ENCODE measurements at places on chromosomes 1 and 21. TPM values are rescaled to one million over a fixed set of nuclear protein-coding genes. Genes with fewer than 3 reads are reported as not detected.

DNA sequence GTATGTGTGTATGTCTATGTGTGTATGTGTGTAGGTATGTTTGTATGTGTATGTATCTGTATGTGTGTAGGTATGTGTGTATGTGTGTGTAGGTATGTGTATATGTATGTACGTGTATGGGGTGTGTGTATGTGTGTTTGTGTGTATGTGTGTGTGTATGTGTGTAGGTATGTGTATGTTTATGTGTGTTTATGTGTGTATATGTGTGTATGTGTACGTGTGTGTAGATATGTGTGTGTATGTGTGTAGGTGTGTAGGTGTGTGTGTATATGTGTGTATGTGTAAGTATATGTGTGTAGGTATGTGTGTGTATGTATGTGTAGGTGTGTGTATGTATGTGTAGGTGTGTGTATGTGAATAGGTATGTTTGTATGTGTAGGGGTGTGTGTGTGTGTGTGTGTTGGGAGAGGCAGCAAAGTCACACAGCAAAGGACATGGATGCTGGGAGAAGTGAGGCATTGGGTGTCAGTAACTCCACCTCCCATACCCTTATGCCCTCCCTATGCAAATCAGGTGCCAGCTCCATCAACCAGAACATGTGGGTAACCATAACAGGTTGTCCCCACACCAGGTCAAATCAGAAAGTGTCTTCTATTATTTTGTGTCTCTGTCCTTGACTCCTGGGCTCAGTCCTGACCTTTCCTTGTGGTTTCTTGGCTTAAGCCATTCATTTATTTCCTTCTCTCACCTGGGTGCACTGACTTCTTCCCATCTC is 15.0 kb upstream of the KCNAB2 start:
- no peak for DNase-seq
- H3K27me3 ChIP-seq: no peaks in the 10 kb centered on the region
- no peaks in the 10 kb centered on the region for H3K4me1 ChIP-seq

DNA sequence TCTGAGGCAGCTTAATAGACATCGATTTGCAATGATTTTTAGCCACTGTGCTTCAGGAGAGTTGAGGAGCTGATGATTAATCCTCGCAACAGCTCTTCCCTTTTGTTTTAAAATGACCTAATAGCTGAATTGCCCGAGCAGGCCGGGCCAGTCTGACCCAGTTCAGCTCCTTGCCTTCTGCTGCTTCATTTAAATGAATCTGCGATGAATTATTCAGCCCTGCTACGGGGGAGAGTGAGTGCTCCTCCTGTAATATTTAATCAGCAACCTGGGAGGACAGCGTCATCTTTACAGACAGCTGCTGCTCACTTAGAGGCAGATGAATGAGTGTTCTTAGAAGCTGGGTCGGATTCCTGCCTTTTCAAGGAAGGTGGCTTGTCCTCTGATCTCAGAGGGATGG is 325.1 kb downstream of the CAMTA1 start:
- H3K36me3 ChIP-seq: no peaks in the 10 kb centered on the region
- H3K27me3 ChIP-seq: no peaks in the 10 kb centered on the region
- no peak overlapping the region for H3K4me3 ChIP-seq
- H3K4me1 ChIP-seq: no peaks in the 10 kb centered on the region
- no peak overlapping the region for H3K27ac ChIP-seq
- DNase-seq: no peak

GRCh38 chr1:228463559-228464455 is 23.4 kb upstream of the RNF187 start:
- peak overlapping the region; percentile 68 for H3K4me3 ChIP-seq
- DNase-seq: peak; percentile 74
- H3K27ac ChIP-seq: peak overlapping the region; percentile 69
- H3K27me3 ChIP-seq: no peaks in the 10 kb centered on the region
- H3K36me3 ChIP-seq: no peaks in the 10 kb centered on the region

GRCh38 chr1:9849691-9850441 is 26.1 kb upstream of the CLSTN1 start:
- no peak for DNase-seq
- H3K27me3 ChIP-seq: no peaks in the 10 kb centered on the region
- no peaks in the 10 kb centered on the region for H3K4me1 ChIP-seq
- H3K27ac ChIP-seq: no peak overlapping the region
- peaks cover 11% of the 10 kb centered on the region for H3K36me3 ChIP-seq

- H3K36me3 ChIP-seq: no peaks in the 10 kb centered on the region
- H3K4me3 ChIP-seq: no peak overlapping the region
Measured at GRCh38 chr1:41722184-41722583, 196.5 kb downstream of the HIVEP3 start.

GRCh38 chr1:48469616-48470480 is 2.2 kb downstream of the SPATA6 start:
- peak overlapping the region; percentile 23 for H3K27ac ChIP-seq
- H3K4me3 ChIP-seq: peak overlapping the region; percentile 1
- DNase-seq: no peak

Gene LCE1D
- polyA plus RNA-seq: not detected

Gene ADGRL4
- polyA plus RNA-seq: 0.24 TPM

Gene HPDL
- polyA plus RNA-seq: 0.19 TPM

GRCh38 chr21:44420416-44421205 is 34.7 kb upstream of the LRRC3 start:
- no peak overlapping the region for H3K27ac ChIP-seq
- H3K27me3 ChIP-seq: no peaks in the 10 kb centered on the region
- H3K36me3 ChIP-seq: no peaks in the 10 kb centered on the region
- peaks cover under 1% of the 10 kb centered on the region for H3K4me1 ChIP-seq

DNA sequence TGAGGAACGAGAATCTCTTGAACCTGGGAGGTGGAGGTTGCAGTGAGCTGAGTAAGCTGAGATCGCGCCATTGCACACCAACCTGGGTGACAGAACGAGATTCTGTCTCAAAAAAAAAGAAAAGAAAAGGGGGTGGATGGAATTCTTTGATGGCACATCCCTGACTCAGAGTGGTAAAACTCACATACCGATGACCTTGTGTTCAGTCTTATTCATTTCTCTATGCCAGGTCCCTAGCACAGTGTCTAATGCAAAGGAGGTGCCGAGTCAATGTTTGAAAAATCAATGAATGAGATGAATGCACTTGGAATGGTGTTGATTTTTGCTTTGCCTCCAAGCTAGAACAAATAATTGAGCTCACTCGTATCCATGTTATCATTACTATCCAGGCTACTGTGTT is 18.5 kb upstream of the FAM20B start:
- no peaks in the 10 kb centered on the region for H3K36me3 ChIP-seq
- DNase-seq: no peak
- H3K4me3 ChIP-seq: no peak overlapping the region
- H3K27ac ChIP-seq: no peak overlapping the region

DNA sequence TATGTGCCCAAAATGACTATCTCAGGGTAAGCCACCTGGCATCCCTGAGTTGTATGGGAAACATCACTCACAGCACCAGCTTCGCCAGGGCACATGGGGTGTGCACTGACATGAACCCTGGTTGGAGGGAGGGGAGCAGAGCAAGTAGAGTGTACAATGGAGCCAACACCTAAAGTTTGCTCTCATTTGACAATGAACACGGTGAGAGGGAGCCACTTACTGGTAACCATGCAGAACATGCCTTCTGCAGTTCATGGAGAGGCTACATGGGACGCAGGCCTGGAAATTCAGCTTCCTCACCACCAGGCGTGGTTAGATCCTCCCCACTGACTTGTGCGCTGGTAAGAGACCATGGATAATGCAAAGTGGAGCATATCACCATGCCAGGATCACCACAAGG is 10.0 kb upstream of the CPLANE2 start:
- H3K36me3 ChIP-seq: peaks cover 26% of the 10 kb centered on the region
- H3K4me1 ChIP-seq: peaks cover 23% of the 10 kb centered on the region
- H3K27ac ChIP-seq: no peak overlapping the region
- DNase-seq: no peak

Measured in SK-N-SH (cell line).